ENCODE measurements at places on chromosomes 12 and 14.

- DNase-seq = no peak
These were observed 143.6 kb downstream of the DUSP6 start for GRCh38 chr12:89208661-89209096.

- DNase-seq = peak; percentile 76
These were observed 398.3 kb downstream of the APAF1 start for GRCh38 chr12:99043319-99043914.

DNA sequence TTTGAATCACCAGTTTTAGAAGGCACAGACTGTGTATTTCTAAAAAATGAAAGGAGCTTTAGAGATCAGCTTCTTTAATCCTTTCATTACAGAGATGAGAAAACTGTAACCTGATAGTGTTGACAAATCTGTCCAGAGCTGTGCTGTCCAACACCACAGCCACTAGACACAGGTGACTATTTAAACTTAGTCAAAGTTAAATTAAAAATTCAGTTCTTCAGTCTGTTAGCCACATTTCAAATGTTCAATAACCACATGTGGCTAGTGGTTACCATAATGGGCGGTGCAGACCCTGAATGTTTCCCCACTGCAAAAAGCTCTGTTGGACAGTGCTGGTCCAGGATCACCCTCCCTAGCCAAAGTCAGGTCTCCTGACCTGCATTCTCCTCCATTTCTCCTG lies 21.6 kb downstream of the DAD1 start:
- no peak for DNase-seq

DNA sequence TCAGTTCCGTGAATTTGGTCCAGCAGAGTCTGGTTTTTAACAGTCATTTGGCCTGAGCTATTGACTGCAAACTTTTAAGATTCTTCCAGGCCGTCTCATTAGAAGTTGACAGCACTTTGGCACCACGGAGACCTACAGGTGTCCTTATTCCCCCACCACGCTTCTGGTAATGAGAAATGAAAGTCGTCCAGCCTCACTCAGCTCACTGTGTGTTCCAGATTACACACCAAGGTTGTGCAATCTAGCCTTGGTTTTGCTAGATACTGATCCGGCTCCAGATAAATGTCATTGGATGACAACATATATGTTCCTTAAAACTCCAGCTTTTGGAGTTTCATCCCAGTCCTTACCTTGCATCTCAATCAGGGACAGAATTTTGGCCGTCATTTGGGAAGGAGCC lies 210.4 kb downstream of the CHST11 start:
- peak; percentile 36 for DNase-seq

GRCh38 chr14:22073801-22074200 lies 400.2 kb upstream of the OR4E1 start:
- DNase-seq = no peak

- DNase-seq = no peak
These were observed 383.5 kb downstream of the RGS6 start for GRCh38 chr14:72315714-72316113.

GRCh38 chr14:42421377-42422078 lies 814.9 kb downstream of the LRFN5 start:
- DNase-seq = peak; percentile 40
